NCI-H2081 treated with DMSO at 0.1 percent for 48 hours (cell line): ENCODE measurements at places on chromosomes 1 and 21.

DNA sequence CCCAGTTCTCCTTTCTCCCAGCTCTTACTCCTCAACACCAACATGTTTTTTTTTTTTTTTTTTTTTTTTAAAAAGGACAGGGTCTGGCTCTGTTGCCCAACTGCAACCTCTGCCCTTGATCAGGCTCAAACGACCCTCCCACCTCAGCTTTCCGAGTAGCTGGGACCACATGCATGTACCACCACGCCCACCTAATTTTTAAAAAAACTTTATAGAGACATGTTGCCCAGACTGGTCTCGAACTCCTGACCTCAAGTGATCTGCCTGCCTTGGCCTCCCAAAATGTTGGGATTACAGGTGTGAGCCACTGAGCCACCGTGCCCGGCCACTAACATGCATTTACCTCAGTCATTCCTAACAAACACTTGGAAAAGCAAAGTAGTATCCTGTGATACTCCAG, 31.1 kb upstream of the FOXE3 start:
- no peak for DNase-seq

DNA sequence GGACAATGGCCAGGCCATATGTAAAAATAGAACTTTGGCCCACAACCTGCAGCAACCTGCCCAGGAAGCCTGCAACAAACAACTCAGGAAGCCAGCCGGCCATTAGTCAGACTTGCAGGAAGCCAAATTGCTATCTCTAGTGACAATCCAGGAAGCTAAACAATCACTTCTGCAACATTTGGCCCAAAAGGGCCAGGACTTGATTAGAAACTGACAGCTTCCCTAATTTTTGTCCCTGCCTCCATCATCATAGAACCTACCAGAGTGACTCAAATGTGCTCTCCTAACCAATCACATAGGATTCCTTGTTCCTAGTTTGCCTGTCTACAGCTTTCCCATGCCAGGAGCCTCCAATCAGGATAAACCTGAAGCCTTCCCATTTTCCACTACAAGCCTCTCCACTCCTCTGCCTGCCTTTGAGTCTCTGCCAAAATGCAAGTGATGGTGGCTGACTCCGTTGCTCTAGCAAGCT, 639.3 kb downstream of the PTPRU start:
- peak; percentile 74 for DNase-seq

DNA sequence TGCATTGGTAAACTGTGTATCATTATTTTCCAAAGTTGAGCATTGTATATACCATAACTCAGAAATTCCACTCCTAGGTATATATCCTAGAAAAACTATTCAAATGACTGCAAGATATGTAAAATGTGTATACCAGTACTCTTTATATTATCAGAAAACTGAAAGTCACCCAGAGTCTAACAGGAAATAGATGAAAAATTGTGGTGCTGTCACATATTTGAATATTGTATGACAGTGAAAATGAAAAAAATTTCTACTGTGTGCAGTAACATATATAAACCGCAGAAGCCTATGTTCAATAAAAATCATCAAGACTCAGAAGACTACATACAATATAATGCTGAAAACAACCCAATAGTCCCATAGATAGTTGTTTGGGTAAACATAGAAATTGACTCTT, 74.4 kb upstream of the LYPLAL1 start:
- no peak for DNase-seq

- no peak for DNase-seq
Measured at GRCh38 chr1:222325506-222325905, 222.4 kb downstream of the HHIPL2 start.

- DNase-seq, result no peak
Measured at GRCh38 chr1:247373721-247374141, 42.1 kb upstream of the ZNF496 start.

- no peak for DNase-seq
Measured at GRCh38 chr1:30704271-30704670, 19.1 kb downstream of the MATN1 start.

- DNase-seq, result no peak
Measured at GRCh38 chr1:67390041-67390887, 39.9 kb downstream of the SERBP1 start.

DNA sequence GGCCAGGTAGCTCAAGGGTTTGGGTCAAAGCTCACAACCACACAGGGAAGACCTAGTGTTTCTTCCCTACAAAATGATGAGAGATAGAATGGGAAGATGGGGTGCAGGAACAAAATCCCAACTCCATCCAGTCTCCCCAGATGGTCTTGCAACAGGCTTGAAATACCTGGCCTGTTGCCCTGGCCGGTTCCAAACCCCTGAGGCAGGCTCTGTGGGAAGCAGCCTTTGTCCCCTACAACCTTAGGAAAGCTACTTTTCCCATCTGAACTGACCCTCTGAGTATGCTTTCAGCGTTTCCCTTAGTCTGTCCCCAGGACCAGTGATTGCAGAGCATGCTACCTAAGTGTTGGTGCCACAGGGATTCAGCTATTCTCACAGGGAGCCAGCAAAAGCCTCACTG, 104.0 kb downstream of the GDAP2 start:
- no peak for DNase-seq

- no peak for DNase-seq
Measured at GRCh38 chr1:225627304-225627947, 25.5 kb downstream of the ENAH start.

GRCh38 chr1:43235451-43236121, 34.2 kb upstream of the TMEM125 start:
- DNase-seq, result no peak

- no peak for DNase-seq
Measured at GRCh38 chr1:17425806-17426600, 13.5 kb downstream of the RCC2 start.

DNA sequence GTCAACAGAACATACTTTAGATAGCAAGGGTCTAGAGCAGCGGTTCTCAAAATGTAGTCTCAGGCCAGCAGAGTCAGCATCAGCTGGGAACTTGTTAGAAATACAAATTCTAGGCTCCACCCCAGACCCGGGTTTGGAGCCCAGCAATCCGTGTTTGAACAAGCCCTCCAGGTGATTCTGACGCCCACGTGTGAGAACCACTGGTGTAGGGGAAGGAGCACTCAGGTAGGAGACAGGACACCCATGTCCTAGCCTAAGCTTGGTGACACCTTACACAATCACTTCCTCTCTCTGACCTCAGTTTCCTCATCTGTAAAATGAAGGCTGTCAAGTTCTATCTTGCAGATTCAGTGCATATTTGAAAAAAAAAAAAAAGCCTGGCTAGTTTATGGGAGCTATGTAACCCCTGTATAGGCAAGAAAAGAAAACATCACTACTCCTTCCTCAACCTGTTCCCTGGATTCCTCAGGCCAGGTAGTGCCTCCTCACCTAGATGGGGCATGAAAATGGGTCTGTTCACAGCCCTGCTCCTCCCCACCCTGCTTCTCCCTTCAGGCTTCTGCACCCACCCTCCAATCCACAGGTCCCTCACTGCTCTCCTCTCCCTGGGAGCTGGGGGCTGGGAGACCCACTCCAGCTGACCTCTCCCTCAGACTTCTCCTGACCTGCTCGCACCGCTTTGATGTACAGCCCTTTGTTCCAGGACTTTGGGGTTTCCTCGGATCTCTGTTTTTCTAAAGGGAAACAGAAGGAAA, 7.1 kb upstream of the PHLDA3 start:
- DNase-seq, result no peak

DNA sequence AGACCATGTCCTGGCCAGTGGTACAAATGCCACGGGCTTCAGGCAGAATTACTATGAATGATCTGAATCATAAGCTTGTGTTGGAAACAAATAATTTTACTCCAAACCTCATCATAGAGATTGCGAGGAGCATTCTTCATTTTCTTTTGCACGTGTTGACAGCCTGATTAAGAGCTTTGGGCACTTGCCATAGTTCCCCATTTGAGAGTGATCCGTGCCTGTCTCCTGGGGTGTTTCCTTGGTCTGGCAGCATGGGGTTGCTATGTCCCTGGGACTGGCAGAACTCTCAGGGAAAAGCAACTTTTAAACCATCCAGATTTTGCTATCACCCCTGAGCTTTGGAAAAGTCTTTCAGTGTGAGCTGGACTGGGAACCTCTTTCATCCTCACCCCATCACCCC, 54.3 kb upstream of the KCNJ6 start:
- no peak for DNase-seq

DNA sequence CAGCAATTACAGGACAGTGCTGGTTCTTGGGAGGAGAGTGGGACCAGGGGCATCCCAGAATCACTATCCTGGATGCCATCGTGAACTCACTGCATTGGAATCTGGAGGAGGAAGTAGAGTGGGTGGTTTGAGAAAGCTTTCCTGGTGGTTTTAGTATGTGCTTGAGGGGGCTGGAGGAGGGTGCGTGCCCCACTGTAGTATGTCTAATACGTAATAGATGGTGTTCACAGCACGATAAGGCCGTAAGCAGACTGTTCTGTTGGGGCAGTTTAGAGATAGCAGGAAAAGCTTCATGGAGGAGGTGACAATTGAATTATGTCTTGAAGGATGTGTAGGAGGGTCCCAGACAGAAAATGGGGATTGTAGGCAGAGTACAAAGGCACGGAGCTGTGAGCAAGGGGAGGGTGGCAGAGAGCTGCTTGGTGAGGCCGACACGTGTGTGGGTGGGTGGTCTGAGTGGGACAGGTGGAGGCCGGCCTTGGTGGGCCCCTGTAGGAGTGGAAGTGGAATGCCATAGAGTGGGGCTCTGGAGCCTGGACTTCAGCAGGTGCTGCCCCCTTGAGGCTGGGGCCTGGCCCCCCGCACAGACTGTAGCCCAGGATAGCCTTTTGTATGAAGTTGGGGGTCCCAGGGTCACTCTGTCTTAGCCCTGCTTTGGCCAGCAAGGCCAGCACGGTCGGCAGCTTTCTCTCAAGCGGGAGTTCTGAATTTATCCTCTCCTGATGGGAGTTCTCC, 37.0 kb downstream of the IL6R start:
- DNase-seq, result no peak

DNA sequence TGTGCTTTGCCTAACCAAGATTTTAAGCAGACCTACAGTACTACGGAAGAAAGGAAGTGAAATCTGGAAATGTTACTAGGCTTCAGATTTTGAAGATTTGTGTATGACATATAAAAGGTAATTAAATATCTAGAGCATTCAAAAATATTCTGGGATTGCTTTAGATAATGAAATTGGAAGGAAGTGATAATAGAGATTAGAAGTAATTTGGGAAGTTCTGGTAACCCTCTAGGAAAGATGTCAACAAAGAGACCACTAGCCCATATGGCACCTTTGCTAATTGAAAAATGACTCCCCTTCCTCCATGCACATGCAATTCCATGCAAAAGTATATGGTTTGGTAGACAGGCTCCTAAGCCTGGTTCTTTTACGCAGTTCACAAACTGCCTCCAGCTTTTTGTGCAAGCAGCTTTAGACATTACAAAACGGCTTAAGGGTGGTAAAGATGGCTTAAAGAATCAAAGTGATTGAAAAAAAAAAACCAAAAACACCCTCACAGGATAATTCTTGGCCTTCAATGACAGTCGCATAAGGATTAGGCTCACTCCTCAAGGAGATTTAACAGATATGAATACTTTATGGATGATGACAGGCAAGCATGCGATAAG, 81.8 kb downstream of the LRRC7 start:
- DNase-seq, result no peak

DNA sequence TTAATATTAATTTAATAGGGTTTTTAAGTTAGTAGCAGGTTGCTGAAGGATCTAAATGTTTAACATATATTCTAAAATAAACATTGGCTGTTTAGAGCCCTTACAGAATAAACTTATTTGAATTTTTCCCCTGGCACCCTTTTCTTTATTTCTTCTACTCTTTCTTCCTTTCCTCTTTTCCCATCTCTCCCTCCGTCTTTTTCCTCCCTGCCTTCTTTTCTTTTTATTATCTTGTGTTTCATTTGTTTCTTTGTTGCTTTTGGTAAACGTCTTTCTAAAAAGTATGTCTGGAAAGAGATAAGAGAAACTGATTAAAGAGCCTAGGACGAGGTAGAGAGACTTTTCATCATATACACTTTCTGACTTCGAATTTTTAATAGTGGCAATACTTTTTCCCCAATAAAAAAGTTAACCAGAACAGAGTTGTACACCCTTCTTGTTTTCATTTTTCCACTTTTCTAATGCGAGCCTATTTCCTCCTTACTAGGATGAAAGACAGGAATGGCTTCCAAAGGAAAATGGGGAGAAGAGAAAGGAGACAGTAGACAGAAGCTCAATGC, 39.5 kb upstream of the ATF3 start:
- no peak for DNase-seq

- no peak for DNase-seq
Measured at GRCh38 chr1:186689376-186689775, 9.2 kb upstream of the PTGS2 start.

DNA sequence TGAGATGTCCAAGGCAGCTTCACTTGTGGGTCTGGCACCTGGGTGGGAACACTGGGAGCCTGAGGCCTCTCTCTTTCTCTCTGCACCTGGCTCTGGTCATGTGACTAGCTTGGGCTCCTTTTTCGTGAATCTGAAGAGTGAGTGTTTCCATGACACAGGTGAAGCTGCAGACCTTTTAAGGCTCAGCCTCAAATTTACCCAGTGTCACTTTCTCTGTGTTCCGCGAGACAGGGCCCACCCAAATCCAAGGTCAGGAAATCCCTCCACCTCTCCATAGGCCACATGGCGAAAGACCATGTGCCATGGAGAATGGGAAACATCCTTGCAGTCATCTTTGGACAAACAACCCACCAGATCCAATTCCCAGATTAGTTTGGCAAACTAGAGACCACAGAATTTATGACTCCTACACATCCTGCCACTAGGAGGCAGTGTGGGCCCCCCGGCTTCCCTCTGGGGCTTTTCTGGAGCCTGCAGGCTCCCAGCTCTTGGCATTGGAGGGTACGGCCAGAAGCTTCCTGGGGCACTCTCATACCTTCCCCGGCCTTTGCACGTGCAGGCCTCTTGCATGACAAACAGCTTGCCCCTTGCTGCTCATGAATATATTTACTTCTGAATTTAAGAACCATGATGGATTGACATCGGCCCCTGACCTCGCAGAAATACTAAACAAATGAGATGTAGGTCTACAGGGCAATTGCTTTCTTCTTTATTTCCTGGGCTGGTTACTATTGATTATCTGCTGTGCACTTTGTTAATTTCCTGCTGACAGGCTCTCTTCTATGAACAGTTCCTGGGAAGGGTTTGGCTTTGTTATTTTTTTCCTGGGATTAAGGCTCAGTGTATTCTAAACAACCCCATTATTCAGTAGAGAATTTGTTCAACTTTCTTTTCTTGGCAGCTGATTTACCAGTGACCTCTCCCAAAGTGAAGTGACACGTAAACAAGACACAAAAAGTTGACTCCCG, 180.7 kb downstream of the KAZN start:
- no peak for DNase-seq

- DNase-seq, result no peak
Measured at GRCh38 chr1:202471246-202471645, 122.7 kb downstream of the PPP1R12B start.

GRCh38 chr1:163063143-163063542, 6.0 kb upstream of the RGS4 start:
- DNase-seq, result no peak

GRCh38 chr1:201050515-201051277, 27.2 kb upstream of the KIF21B start:
- DNase-seq, result no peak

GRCh38 chr1:13808729-13809131, 108.7 kb downstream of the PRDM2 start:
- no peak for DNase-seq

- no peak for DNase-seq
Measured at GRCh38 chr1:87113313-87113712, 198.9 kb downstream of the HS2ST1 start.

GRCh38 chr1:39957299-39958015, 2.5 kb downstream of the MFSD2A start:
- no peak for DNase-seq
